NCI-H2227 treated with DMSO at 0.1 percent for 48 hours (cell line): ENCODE measurements at places on chromosomes 11 and 22.

DNA sequence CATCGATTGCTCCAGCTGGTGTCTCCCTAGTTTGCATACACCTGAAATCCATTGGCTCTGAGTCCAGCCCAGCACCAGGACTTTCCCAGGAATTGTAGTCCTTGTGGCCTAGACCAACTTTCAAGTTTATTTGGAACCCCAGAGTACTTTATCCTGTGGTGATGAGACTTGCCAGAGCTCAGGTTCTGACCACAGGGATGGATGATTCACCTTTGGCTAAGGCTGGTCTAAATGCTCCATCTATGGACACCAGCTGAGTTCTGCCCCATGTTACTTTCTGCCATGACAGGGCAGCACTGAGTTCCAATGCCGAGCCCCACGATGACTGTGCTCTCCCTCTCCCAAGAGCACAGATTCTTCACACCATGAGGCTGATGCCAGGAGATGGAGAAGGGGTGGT is 17.3 kb upstream of the INSC start:
- DNase-seq = no peak

GRCh38 chr11:60700689-60701468 is 1.5 kb downstream of the MS4A8 start:
- DNase-seq = no peak

DNA sequence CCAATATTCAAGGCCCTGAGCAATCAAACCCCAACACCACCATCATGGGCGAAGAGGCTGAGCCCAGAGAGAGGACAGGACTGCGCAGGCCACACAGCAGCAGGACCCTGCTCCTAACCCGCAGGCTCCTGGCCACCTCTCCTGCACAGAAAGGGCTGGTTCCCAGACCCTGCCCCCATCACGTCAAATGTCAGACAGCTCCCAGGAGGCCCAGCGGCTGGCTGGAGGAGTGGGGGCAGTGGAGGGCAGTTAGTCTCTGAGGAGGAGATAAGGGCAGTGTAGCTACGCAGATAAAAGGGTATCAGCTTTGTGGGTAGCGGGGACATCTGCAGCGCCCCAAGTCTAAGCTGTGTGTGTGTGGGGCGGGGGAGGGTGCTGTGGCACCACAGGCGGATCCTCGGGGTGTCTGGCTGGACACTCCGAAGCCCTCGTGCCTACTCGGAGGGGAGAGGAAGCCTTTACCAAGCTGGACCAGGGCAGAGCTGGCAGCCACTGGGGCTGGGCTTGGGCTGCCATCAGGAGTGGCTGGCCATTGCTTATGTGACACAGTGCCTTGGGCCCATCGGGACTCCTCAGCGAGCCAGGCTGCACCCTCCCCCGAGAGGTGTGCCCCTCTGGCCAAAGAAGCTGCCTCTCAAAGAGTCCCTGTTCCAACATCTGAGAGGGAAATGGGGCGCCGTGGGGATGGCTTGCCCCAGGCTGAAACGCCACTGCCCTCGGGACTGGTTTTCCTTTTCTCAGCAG is 21.5 kb downstream of the FADS3 start:
- no peak for DNase-seq

DNA sequence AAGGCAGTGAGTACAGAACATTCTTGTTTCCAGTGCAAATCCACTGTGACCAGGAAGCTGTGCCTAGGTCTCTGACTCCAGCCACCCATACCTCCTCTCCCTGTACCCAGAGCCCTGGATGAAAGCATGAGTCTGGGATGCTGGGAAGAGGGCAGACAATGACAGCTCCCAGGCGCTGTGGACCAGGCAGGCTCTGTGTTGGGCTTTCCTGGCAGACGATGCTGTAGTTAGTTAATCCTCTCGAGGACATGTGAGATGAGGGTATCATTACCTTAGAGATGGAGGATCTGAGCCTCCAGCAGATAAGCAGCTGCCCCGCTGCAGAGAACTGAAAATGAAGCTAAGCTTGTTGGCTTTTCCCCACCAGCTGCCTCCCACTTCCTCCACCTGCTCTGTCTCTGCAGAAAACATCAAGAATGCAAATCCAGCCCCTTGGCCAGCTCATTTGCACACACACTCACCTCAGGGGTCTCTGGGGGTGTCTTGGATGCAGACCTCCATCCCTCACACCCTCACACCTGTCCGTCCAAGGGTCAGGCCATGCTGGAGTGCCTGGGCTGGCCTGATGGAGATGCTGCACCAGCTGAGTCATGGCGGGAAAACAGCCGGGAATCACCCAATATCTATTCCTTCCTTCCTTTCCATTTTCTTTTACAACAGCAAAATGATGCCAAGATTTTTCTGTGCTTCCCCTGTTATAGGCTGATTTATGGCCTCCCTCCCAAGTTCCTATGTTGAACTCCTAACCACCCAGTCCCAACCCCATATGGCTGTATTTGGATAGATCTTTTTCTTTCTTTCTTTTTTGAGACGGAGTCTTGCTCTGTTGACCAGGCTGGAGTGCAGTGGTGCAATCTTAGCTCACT is 94.9 kb upstream of the SEPTIN5 start:
- DNase-seq = no peak

DNA sequence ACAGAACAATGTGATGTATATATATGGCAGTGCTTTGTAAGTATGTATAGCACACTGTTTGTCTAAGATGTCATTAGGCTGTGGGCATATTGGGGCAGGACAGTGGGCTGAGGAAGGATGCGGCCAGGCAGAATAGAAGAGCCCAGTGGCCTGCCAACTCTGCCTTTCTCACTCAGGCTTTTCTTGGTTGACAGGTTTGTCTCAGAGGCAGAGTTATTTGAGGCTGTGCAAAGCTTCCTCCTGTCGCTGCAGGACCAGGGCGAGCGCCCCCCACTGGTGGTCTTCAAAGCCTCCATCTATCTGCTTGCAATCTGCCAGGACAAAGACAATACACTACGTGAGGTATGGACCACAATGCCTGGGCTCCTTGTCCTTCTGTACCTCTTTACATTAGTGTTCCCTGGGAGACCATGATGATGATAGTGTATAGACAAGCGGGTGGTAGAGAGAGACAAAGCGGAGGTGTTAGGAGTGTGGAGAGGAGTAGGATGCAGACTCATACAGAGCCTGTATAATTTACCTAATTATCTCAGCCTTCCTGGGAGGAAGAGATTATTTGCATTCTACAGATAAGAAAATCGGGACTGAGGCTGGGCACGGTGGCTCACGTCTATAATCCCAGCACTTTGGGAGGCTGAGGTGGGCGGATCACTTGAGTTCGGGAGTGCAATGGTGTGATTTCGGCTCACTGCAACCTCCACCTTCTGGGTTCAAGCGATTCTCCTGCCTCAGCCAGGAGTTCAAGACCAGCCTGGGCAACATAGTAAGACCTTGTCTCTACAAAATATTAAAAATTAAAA is 37.3 kb upstream of the CCDC134 start:
- DNase-seq = peak; percentile 47

DNA sequence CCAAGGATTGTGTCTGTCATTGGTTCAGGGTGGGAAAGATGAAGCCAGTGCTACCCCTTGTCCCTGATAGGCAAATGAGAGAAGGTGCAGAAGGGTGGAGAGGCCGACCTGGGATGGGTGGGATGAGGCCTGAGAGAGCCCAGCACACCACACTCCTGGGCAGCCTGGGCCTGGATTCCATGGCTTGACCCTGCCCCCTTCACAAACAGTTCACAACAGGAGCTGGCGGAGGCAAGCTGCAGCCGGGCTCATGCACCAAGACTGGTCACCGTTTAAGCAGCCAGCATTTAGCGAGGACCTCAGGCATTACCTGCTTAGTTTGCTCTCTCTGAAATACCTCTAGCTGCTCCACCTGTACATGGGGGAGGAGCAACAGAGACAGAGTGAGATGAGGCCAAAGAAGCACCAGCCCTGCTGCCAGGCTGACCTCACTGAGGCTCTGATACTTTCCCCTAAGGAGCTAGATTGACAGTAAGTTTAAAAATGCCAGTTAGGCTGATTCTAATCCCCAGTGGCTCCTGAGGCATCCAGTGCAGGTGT is 13.5 kb downstream of the IL18BP start:
- no peak for DNase-seq

- DNase-seq = no peak
Observed at GRCh38 chr22:29470159-29470855, 9.7 kb upstream of the NEFH start.

DNA sequence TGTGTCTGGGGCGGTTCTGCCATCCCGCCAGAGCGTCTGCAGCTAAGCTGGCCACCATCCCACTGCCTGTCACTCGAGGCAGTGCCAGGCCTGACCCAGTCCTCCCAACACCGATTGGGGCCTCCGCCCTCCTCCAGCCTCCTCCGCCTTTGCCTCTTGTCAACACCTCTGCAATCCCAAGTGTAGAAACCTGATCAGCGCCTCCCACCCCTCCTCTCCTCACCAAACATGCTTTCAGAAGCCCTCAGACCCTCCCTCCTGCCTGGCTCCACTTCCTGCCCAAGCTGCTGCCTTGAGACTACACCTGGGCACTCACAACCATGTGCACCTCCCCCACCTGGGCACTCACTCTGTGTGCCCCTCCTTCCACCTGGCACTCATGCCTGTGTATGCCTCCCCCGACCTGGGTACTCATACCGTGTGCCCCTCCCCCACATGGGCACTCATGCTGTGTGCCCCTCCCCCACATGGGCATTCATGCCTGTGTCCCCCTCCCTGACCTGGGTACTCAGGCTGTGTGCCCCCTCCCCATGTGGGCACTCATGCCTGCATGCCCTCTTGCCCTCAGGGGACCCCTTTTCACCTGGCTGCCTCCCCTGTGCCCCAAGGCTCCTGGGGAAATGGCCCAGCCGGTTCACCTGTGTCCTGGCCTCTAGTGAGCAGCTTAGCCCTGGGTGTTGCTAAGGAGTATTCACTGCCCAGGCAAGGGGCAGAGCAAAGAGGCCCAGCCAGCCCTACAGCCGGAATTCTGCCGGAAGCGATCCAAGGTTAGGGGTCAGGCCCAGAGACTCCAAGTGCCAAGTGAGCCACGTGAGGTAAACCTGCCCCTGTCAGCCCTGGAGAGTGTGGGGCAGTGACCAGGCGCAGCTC is 5.5 kb upstream of the IFITM10 start:
- DNase-seq = no peak

- DNase-seq = no peak
Observed at GRCh38 chr11:112293614-112294013, 33.0 kb upstream of the PLET1 start.

DNA sequence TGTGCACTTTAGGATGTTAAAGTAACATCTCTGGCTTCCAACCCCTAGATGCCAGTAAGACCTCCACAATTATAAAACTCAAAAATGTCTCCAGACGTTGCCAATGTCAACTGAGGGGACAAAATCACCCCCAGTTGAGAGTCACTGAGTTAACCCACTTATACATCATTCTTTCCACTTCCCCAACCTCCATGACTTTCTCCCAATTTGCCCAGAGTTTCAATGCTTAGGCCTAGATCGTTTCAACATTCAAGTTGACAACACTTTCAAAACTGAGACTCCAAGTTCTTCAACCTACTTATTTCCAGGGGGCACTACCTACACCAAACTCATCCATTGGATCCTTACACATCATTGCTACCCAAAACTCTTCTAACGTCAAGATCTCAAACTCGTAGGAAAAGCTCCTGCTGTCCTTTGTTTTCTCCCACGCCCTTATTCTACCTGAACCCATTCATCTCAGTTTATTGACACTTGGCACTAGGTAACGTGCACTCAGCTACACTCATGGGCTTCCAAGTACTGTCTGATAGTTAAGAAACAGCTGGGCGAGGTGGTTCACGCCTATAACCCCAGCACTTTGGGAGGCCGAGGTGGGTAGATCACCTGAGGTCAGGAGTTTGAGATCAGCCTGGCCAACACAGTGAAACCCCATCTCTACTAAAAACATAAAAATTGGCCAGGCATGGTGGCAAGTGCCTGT is 24.5 kb downstream of the RBFOX2 start:
- no peak for DNase-seq

GRCh38 chr22:23190526-23190925 is 10.2 kb downstream of the BCR start:
- DNase-seq = no peak

DNA sequence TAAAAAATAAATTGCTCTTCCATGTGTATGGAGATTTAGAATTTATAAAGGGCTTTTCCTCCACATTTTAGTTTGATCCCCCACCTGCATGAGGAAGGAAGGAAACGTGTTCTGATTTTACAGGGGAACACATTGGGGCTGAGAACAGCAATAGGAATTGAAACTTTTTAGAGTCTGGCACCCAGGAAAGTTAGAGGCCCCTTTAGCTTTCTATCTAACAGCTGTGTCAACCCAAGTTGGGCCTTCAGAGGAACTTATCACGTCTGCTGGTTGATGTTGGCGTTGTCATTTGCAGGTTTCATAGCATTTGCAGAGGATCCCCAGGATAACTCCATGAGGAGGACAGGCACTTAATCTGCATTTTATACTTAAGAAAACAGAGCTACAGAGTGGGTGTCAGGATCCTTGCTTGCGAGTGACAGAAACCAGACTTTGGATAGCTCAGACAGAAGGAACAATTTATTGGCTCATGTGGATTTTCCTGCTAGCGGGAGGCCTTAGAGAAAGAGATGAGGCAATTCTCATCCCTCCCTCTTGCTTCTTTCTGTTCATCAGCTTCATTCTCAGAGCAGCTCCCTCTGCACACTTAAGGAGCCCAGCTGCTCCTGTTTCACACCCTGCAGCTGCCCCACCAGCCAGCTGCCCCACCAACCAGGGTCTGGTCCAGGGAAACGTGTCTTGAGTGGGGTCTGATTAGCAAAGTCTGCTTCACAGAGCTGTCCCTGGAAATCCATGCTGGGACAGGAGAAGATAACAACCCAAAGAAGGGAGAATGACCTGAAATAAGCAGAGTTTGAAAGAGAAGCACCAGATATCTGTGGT is 92.5 kb upstream of the OR4B1 start:
- no peak for DNase-seq

DNA sequence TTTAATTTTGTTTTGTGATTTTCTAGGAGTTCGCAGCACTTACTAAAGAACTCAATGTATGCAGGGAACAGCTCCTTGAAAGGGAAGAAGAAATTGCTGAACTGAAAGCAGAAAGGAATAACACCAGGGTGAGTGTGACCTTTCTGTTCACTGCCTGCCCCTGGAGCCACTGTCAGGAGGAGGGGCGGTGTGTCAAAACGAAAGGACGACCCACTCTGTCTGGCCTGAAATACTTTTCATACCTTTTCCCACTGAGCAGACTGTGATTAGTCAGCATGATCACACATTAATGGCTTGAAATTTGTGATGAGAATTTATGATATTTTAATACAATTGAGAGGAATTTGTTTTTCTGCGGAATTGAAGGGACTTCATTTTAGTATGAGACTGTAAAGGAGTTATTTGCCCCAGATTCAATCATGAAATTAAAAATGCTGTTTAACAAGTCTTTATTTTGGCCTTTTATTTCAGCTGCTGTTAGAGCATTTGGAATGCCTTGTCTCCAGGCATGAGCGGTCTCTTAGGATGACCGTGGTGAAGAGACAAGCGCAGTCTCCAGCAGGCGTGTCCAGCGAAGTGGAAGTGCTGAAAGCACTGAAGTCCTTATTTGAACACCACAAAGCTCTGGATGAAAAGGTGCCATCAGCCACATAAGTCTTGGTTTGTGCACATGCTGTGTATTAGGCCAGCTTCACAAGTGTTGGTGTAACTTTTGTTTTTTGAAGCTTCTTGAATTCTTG is 54.1 kb downstream of the PPFIA1 start:
- DNase-seq = no peak
